ENCODE measurements at places on chromosomes 1 and 21. TPM values are rescaled to one million over a fixed set of nuclear protein-coding genes. Genes with fewer than 3 reads are reported as not detected.

DNA sequence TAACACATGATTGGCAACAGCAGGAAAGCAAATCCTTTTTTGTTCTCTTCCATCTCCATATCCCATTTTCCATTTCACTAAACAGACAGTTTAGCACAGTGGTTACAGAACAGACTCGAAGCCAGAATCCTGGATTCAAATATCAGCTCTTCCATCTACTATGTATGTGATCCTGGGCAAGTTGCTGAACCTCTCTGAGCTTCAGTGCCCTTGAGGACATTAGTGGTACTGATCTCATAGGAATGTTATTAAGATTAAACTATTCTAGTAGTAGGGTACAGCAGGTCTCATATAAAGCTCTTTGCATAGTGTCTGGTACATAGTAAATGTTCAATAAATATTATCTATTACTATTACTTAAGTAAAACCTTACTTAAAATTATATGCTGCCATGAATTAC is 13.8 kb upstream of the HHIPL2 start:
- no peaks in the 10 kb centered on the region for H3K4me1 ChIP-seq
- no peak for DNase-seq
- no peaks in the 10 kb centered on the region for H3K36me3 ChIP-seq
- no peak overlapping the region for H3K4me3 ChIP-seq

The LCE3D gene
- total RNA-seq = not detected

The ZNF436 gene
- total RNA-seq = 22.8 TPM

DNA sequence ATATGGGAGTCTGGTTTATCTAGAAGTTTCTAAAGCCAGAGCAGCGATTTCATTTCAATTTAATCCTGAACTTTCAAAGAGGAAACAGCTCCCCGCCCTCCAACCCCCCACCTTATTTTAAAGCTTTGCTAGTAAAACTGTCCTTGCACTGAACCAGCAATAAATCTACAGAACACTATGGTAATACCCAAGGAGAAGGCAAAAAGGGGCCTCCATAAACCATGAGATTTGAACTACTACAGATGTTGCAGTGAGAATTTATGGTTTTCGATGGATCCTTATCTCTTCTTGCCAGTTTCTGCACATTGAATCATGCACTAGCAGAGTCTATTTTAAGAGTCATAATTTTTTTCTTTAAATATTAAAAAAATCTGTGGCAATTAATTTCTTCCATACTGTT is 64.8 kb upstream of the BEND5 start:
- no peak for DNase-seq
- H3K4me3 ChIP-seq = no peak overlapping the region
- no peaks in the 10 kb centered on the region for H3K36me3 ChIP-seq
- no peaks in the 10 kb centered on the region for H3K27me3 ChIP-seq
- no peaks in the 10 kb centered on the region for H3K4me1 ChIP-seq
- H3K27ac ChIP-seq = no peak overlapping the region

DNA sequence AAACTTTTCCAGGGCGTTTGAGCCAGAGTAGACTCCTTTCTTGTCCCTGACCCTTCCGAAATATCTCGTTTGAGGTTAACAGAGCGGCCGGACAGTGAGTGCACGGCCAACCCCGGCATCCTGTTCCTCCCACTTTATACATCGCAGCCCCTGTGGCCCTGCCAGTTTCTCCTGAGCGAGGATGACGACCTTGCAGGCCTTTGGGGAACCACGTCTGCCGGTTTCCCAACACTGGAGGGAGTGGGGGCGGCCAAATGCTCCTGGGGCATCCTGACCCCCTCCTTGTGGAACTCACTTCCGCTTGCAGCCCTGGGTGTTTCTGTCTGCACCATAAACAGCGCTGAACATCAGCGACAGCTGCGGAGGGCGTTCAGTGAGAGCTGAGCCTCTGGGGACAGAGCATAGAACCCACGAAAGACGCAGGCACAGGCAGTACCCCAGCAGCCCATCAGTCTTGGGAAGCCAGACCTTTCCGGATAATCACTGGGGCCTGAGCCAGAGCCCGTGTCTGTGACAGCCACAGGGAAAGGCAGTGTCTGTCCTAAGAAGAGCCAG is 4.8 kb upstream of the KCNAB2 start:
- H3K36me3 ChIP-seq = peaks cover 4% of the 10 kb centered on the region
- H3K4me1 ChIP-seq = peaks cover 6% of the 10 kb centered on the region
- DNase-seq = no peak

The TBX15 gene
- 57.0 TPM for total RNA-seq

DNA sequence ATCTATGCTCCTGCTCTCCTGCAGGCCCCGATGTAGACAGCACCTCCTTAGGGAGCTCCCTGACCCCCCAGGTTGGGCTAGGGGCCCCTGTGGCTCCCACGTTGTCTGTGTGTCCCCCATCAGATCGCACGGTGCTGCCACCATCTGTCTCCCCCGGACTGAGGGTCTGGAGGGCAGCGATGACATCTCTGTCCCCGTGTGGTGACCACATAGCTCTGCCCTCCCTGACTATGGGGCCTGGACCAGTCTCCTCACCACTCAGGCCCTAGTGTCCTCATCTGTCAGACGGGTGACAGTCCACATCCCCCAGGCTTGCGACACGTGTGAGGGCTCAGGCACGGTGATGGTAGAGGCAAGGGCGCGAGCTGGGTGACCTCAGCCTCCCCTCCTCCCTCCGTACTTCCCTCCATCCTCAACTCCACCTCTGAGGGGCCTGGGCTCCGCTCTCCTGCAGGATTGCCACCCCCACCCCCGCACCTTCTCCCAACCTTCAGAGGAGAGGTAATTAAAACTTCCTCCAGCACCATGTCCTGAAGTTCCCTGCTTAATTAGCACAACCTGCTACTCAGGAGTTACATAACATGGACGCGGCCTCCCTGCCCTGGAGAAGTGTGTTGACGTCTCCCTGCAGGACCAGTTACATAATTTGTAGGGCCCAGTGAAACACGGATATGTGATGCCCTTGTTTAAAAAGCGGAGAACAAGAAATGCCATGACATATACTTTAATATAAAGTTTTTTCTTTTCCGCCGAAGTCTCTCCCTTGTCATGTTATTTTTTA is 288.2 kb downstream of the PTPRU start:
- no peak overlapping the region for H3K27ac ChIP-seq
- no peak for DNase-seq
- peaks cover 4% of the 10 kb centered on the region for H3K27me3 ChIP-seq
- no peaks in the 10 kb centered on the region for H3K4me1 ChIP-seq
- no peak overlapping the region for H3K4me3 ChIP-seq

GRCh38 chr1:206117151-206117948 is at the start of gene AVPR1B:
Gene AVPR1B (minus strand): TSS chr1:206117388. CDS start chr1:206116890, 498 bp downstream.
- H3K4me1 ChIP-seq = no peaks in the 10 kb centered on the region
- H3K27me3 ChIP-seq = peaks cover 29% of the 10 kb centered on the region
- H3K36me3 ChIP-seq = no peaks in the 10 kb centered on the region
- H3K4me3 ChIP-seq = peak within 1 kb of the TSS; percentile 33
- H3K27ac ChIP-seq = no peak within 1 kb of the TSS

DNA sequence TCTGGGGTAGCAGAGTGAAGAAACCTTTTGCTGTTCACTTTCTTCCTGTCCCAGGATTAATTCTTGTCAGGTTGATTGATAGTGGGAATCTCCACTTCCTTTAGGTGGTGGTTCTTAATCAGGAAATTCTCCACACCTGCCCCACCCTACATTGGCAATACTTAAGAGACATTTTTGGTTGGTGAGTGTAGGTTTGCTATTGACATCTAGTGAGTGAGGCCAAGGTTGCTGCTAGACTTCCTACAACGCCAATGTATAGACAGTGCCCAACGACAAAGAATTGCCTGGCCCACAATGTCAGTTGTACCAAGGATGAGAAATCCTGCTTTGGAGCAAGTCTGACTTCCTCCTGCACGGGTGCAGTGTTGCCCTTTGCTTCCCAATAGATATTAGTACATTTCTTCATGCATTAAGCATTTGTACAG is 38.5 kb downstream of the MAP3K7CL start:
- H3K4me1 ChIP-seq = peaks cover 9% of the 10 kb centered on the region
- DNase-seq = no peak
- H3K4me3 ChIP-seq = no peak overlapping the region
- no peaks in the 10 kb centered on the region for H3K27me3 ChIP-seq
- no peak overlapping the region for H3K27ac ChIP-seq

The PLA2G2A gene
- total RNA-seq = 360 TPM

GRCh38 chr1:222821239-222821638 is 6.4 kb downstream of the DISP1 start:
- H3K4me3 ChIP-seq = no peak overlapping the region
- no peaks in the 10 kb centered on the region for H3K27me3 ChIP-seq

The NBPF6 gene
- 1.2 TPM for total RNA-seq

- DNase-seq = no peak
- no peaks in the 10 kb centered on the region for H3K27me3 ChIP-seq
- peaks cover 17% of the 10 kb centered on the region for H3K4me1 ChIP-seq
- no peak overlapping the region for H3K4me3 ChIP-seq
- no peak overlapping the region for H3K27ac ChIP-seq
Measured at GRCh38 chr1:93771843-93772242, 90.2 kb upstream of the BCAR3 start.

The TNFRSF8 gene
- not detected for total RNA-seq

GRCh38 chr1:230208619-230209261 is 141.7 kb downstream of the GALNT2 start:
- H3K27ac ChIP-seq = peak overlapping the region; percentile 83
- no peak overlapping the region for H3K4me3 ChIP-seq
- H3K27me3 ChIP-seq = no peaks in the 10 kb centered on the region
- H3K36me3 ChIP-seq = no peaks in the 10 kb centered on the region

The AADACL3 gene
- total RNA-seq = not detected

The LCE1B gene
- total RNA-seq = not detected

The FAM43B gene
- not detected for total RNA-seq

- DNase-seq = no peak
- H3K4me3 ChIP-seq = no peak overlapping the region
- H3K4me1 ChIP-seq = peaks cover 6% of the 10 kb centered on the region
- no peaks in the 10 kb centered on the region for H3K36me3 ChIP-seq
- no peaks in the 10 kb centered on the region for H3K27me3 ChIP-seq
- H3K27ac ChIP-seq = no peak overlapping the region
Measured at GRCh38 chr1:191752342-191752741, 405.9 kb upstream of the RGS18 start.

DNA sequence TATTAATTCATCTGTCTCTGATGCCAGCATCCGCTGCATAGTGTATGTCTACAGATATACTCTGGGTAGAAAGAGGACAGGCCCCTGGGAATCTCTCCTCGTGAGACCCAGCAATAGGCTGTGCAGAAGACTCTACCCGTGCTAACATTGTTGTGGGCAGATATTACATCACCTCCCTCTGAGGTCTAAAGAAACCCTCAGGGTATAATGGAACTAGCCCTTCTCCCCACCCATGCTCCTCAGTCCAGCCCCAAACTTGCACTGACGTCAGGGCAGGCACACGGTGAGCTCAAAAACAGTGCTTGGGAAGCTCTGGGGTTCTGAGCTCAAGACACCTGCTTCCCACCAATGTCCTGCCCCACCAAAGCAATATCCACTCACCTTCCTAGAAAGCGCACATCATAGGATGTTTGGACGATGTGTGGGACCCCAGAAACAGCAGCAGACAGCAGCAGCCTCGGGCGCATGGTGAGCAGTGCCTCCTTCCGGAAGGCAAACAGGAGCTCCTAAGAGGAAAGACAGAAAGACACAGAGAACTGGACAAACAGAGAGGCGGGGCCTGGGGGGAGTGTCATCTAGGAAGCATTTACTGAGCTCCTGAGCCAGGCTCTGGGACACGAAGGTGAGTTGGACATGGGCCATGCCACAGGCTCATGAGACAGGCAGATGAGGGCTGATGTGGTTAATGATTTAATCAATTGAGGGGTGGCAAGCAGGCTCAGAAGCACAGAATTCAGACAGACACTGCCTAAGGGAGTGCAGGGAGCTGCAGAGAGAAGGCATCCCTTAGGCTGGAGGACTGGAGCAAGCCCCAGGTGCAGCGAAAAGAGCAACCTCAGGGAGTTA is 4.8 kb downstream of the OVGP1 start:
- H3K27ac ChIP-seq = no peak overlapping the region
- H3K4me1 ChIP-seq = no peaks in the 10 kb centered on the region
- H3K4me3 ChIP-seq = no peak overlapping the region
- H3K36me3 ChIP-seq = peaks cover 23% of the 10 kb centered on the region
- DNase-seq = no peak

GRCh38 chr21:41976611-41977010 is 22.8 kb upstream of the C2CD2 start:
- H3K4me3 ChIP-seq = no peak overlapping the region
- no peaks in the 10 kb centered on the region for H3K27me3 ChIP-seq
- H3K36me3 ChIP-seq = no peaks in the 10 kb centered on the region
- no peaks in the 10 kb centered on the region for H3K4me1 ChIP-seq
- no peak overlapping the region for H3K27ac ChIP-seq

DNA sequence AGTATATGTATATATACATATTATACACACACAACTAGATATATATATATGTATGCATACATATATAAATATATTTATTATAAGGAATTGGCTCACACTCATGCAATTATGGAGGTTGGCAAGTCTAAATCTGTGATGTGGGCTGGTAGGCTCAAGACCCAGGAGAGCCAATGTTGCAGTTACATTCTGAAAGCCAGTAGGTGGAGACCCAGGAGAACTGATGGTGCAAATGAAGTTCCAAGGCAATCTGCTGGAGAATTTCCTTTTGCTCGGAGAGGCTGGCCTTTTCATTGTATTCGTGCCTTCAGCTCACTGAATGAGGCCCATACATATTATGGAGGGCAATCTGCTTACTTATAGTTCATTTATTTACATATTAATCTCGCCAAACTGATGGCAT is 9.4 kb downstream of the IVL start:
- H3K27me3 ChIP-seq = no peaks in the 10 kb centered on the region
- H3K27ac ChIP-seq = no peak overlapping the region
- no peak for DNase-seq
- no peaks in the 10 kb centered on the region for H3K36me3 ChIP-seq
- H3K4me3 ChIP-seq = no peak overlapping the region
- H3K4me1 ChIP-seq = no peaks in the 10 kb centered on the region

- no peak for DNase-seq
- no peak overlapping the region for H3K27ac ChIP-seq
- no peaks in the 10 kb centered on the region for H3K36me3 ChIP-seq
- H3K27me3 ChIP-seq = peaks cover 35% of the 10 kb centered on the region
- no peaks in the 10 kb centered on the region for H3K4me1 ChIP-seq
Measured at GRCh38 chr1:52636721-52637695, 4.0 kb downstream of the SHISAL2A start.

DNA sequence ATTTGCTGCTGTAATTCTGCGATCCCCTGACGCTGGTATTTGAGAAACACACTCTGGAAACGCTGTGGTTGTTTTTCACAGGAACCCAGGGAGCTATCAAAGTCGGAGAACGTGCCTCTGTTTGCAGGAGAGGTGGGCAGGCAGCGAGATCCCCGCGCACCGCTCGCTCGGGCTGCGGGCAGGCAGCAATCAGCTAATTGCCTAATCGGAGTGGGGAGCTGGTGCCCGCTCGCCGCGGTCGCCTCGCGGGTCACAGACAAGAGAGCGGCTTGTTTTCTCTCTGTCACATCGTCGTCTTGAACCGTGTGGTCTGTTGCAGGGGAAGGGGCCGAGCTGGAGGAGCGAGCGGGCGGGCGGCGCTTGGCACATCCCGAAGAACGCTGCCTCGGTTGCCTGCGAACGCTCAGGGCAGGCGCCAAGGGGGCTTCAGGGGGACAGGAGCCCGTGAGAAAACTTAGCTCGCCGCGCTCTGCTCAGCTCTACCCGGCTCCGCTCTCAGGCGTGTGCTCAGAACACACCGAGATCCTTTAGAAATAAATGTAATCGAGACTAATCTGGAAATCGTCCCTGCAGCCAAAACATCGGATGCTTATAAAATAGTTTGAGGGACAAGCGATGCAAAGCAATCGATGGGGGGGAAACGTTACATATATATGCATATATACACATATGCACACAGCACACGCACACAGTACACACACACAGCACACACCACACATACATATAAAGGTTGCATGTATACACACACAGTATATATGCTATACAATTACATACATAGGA is 93.6 kb upstream of the SMYD2 start:
- no peak for DNase-seq
- H3K4me3 ChIP-seq = peak overlapping the region; percentile 14
- no peaks in the 10 kb centered on the region for H3K36me3 ChIP-seq
- H3K27ac ChIP-seq = no peak overlapping the region
- H3K4me1 ChIP-seq = no peaks in the 10 kb centered on the region

Data from tibial nerve (tissue), 4 donors.